ENCODE measurements at places on chromosomes 3 and 15. TPM values are rescaled to one million over a fixed set of nuclear protein-coding genes. Genes with fewer than 3 reads are reported as not detected.

STRC gene
- total RNA-seq = 0.20 TPM

ZNF860 gene
- 2.5 TPM for total RNA-seq

PTPRG gene
- 108 TPM for total RNA-seq

LMAN1L gene
- not detected for total RNA-seq

SEMA6D gene
- total RNA-seq = 48.7 TPM

C3orf70 gene
- 5.0 TPM for total RNA-seq

PSTPIP1 gene
- 0.29 TPM for total RNA-seq

HTR3E gene
- total RNA-seq = not detected

CAND2 gene
- total RNA-seq = 7.8 TPM

- peaks cover 51% of the 10 kb centered on the region for H3K27me3 ChIP-seq
- no peak overlapping the region for H3K4me3 ChIP-seq
- no peaks in the 10 kb centered on the region for H3K4me1 ChIP-seq
- H3K27ac ChIP-seq = no peak overlapping the region
These were observed 281.7 kb downstream of the ROBO2 start for GRCh38 chr3:77321646-77322045.

DNA sequence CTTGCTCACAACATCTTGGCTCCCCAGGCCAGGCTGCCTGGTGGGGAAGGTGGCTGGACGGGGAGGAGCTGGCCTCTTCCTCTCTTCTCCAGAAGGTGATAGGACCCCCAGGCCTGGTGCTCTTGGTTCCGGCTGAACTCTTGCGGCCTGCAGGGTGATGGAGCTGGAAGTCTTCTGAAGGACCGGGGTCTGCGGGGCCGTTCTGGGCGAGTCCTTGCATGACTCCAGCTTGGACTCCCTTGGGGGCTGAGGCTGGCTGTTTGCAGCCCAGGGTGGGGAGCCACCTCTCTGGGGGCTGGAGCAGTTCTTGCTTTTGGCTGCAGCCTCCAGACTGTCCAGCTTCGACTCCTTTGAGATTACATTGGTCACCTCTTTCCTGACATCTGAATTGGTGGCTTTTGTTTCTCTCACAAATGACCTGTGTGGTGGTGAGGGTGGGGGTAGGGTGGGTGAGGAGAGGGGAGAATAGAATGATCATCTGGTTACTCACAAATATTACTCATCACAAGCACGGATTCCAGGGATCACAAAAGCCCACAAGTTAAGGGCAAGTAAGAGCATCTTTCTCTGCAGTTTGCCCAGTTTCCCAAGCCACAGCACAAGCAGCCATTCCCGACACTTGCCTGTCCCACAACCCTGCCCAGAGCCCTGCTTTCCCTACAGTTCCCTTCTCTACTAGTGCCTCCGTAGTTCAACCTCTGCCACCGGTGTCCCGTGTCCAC is 149.1 kb upstream of the HACD2 start:
- no peaks in the 10 kb centered on the region for H3K36me3 ChIP-seq
- H3K27me3 ChIP-seq = no peaks in the 10 kb centered on the region

GRCh38 chr3:162780313-162780712 is 1283.7 kb downstream of the OTOL1 start:
- no peaks in the 10 kb centered on the region for H3K4me1 ChIP-seq
- no peak for DNase-seq
- H3K27me3 ChIP-seq = no peaks in the 10 kb centered on the region

DNA sequence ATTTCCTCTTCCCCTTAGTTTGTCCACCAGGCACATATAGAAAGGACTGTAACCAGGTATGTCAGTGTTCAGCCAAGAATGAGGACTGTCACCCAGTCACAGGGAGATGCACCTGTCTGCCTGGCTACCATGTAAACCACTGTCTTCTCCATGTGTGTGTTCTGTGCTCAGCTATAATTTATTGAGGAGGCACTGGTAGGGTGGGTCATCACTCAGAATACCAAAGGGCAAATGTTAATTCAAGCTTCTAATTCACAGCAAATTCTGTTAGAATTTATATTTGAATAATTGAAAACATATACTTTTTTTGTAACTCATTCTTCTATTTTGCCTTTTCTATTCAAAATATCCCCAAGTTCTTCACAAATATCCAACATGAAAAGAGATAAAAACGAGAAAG is 780.4 kb downstream of the MECOM start:
- H3K27me3 ChIP-seq = no peaks in the 10 kb centered on the region
- H3K36me3 ChIP-seq = no peaks in the 10 kb centered on the region
- H3K27ac ChIP-seq = no peak overlapping the region

GRCh38 chr3:138457863-138458735 is 23.7 kb downstream of the ESYT3 start:
- DNase-seq = peak; percentile 45
- H3K4me3 ChIP-seq = no peak overlapping the region
- no peaks in the 10 kb centered on the region for H3K36me3 ChIP-seq

DNA sequence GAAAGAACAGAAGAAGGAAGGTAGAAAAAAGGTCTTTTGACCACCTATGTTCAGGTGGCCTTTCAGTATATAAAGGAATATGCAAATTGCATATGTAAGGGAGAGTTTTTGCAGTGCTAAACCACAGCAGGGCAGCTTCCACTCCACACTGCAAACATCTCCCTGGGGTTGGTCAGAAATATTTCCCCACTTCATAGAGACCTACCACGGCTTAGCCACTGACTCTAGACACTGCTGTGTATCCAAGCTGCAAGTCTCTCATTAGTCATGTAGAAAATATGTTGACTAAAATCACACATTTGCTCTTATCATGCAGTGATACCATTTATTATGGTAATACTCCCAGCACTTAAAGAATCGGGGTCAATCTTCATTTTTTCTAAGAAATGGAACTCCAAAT is 214.9 kb upstream of the NR2F2 start:
- H3K27ac ChIP-seq = no peak overlapping the region
- DNase-seq = no peak
- peaks cover 3% of the 10 kb centered on the region for H3K27me3 ChIP-seq
- H3K36me3 ChIP-seq = no peaks in the 10 kb centered on the region

DNA sequence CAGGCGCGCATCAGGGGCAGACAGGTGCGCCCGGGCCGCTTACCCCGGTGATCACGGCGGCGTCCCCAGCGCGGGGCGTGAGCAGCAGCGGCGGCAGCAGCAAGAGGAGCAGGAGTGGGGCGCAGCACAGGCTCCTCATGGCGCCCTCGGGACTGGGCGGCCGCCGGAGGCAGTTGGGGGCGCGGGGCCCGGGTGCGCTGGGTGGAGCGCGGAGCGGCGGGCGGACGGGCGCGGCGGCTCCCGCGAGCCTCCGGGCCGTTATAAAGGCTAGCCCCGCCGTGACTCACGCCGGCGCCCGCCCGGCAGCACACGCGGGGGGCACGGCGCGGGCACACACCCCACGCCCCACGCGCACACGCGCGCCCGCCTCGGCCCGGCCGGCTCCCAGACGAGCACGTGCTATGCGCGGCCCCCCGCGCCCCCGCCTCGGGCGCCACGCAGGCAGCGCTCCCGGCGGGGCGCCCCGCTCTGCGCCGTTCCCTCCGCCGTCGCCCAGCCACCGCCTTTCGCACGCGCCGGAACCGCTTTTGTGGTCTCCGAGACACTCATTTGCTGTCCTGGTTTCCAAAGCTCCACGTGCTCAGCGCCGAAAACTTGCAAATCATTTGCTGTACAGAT is at the start of gene PROK2:
Gene PROK2, minus strand, starts transcription at position 235 of the 618 bp plus-strand sequence. Its CDS starts 96 bp downstream, at position 139.
- H3K36me3 ChIP-seq = no peaks in the 10 kb centered on the region
- H3K27me3 ChIP-seq = peaks cover 72% of the 10 kb centered on the region
- H3K4me1 ChIP-seq = peaks cover 3% of the 10 kb centered on the region

GRCh38 chr15:36815786-36816185 is 236.4 kb downstream of the CDIN1 start:
- H3K27ac ChIP-seq = no peak overlapping the region
- no peak for DNase-seq
- H3K4me3 ChIP-seq = no peak overlapping the region
- no peaks in the 10 kb centered on the region for H3K27me3 ChIP-seq
- peaks cover 3% of the 10 kb centered on the region for H3K4me1 ChIP-seq

- no peak for DNase-seq
- H3K4me3 ChIP-seq = no peak overlapping the region
- H3K36me3 ChIP-seq = no peaks in the 10 kb centered on the region
- no peaks in the 10 kb centered on the region for H3K27me3 ChIP-seq
- H3K27ac ChIP-seq = no peak overlapping the region
- no peaks in the 10 kb centered on the region for H3K4me1 ChIP-seq
These were observed 514.5 kb upstream of the DPPA4 start for GRCh38 chr3:109851854-109852253.

GRCh38 chr3:28337230-28337629 is 11.3 kb upstream of the ZCWPW2 start:
- no peak for DNase-seq
- no peak overlapping the region for H3K4me3 ChIP-seq
- H3K4me1 ChIP-seq = no peaks in the 10 kb centered on the region
- no peak overlapping the region for H3K27ac ChIP-seq

- H3K36me3 ChIP-seq = no peaks in the 10 kb centered on the region
- DNase-seq = no peak
- H3K27me3 ChIP-seq = no peaks in the 10 kb centered on the region
- H3K4me1 ChIP-seq = no peaks in the 10 kb centered on the region
- H3K4me3 ChIP-seq = no peak overlapping the region
- peak overlapping the region; percentile 58 for H3K27ac ChIP-seq
These were observed 114.4 kb downstream of the DNAJB8 start for GRCh38 chr3:128352326-128352725.

GRCh38 chr15:91965501-91966193 is 112.1 kb downstream of the SLCO3A1 start:
- DNase-seq = no peak
- no peaks in the 10 kb centered on the region for H3K4me1 ChIP-seq
- no peaks in the 10 kb centered on the region for H3K36me3 ChIP-seq
- no peak overlapping the region for H3K27ac ChIP-seq
- no peaks in the 10 kb centered on the region for H3K27me3 ChIP-seq

DNA sequence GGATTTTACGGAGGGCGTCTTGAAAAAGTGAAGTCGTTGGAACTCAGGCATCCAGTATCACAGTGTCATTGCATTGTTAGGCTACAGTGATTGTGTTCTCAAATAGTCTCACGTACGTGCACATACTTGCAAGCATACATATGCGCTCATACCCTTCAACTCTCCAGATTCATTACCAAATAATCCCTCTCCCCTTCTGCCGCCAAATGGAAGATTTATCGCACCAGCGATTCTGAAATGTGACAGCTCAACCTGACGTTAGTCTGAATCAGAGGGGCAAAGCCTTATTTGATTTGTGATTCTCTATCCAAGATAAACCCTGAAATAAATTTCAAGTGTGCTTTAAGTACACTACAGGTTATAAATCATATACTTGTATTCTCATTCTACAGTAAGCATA is 119.4 kb downstream of the GADL1 start:
- no peaks in the 10 kb centered on the region for H3K4me1 ChIP-seq
- H3K27me3 ChIP-seq = no peaks in the 10 kb centered on the region
- H3K36me3 ChIP-seq = no peaks in the 10 kb centered on the region
- DNase-seq = no peak
- no peak overlapping the region for H3K27ac ChIP-seq

GRCh38 chr3:27585429-27585828 is 101.2 kb upstream of the SLC4A7 start:
- H3K4me3 ChIP-seq = no peak overlapping the region
- H3K27me3 ChIP-seq = no peaks in the 10 kb centered on the region
- peaks cover 11% of the 10 kb centered on the region for H3K4me1 ChIP-seq
- no peak overlapping the region for H3K27ac ChIP-seq
- DNase-seq = no peak

- H3K27me3 ChIP-seq = no peaks in the 10 kb centered on the region
- no peaks in the 10 kb centered on the region for H3K36me3 ChIP-seq
- no peak for DNase-seq
- H3K27ac ChIP-seq = no peak overlapping the region
These were observed 143.4 kb downstream of the PDCD6IP start for GRCh38 chr3:33941804-33942203.

- no peak overlapping the region for H3K27ac ChIP-seq
- no peaks in the 10 kb centered on the region for H3K27me3 ChIP-seq
- no peaks in the 10 kb centered on the region for H3K36me3 ChIP-seq
- no peak for DNase-seq
- H3K4me1 ChIP-seq = no peaks in the 10 kb centered on the region
- H3K4me3 ChIP-seq = no peak overlapping the region
These were observed 131.7 kb downstream of the ATP10A start for GRCh38 chr15:25731411-25731810.

- no peaks in the 10 kb centered on the region for H3K36me3 ChIP-seq
- H3K4me3 ChIP-seq = no peak overlapping the region
- peaks cover 4% of the 10 kb centered on the region for H3K27me3 ChIP-seq
- H3K27ac ChIP-seq = no peak overlapping the region
These were observed 86.7 kb upstream of the EPHB3 start for GRCh38 chr3:184474897-184475296.

DNA sequence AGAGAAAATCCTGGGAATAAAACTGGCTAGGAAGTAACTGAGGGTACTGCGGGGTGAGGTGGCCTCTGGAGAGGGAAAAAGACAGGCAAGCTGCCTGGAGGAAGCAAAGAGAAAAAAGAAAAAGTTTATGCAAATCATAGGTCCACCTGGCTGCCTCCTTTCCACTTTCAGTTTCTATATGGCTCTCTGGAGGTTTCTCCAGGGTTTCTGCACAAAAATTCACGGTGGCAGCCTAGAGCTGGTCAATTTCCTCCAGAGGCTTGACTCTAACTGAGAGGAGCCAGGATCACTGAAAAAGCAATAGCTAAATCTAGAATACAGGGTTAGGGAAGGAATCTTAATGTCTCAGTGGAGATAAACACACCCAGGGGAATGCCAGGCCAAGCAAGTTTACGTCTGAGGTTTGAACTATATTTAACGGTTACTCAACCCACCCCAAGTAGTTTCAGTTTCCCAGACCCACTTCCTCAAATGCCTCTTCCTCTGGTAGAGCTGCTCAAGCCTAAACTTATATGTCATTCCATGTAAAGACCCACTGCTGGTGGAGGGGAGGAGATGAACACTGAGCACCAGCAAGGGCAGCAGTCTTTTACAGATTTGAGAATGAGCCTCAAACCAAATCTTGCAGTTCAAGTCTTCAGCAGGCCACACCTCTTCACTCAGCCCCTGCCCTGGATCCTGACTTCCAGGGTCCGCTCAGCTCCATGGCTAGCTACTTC is 5.7 kb downstream of the LYSMD2 start:
- H3K27me3 ChIP-seq = peaks cover 17% of the 10 kb centered on the region
- peaks cover under 1% of the 10 kb centered on the region for H3K4me1 ChIP-seq
- H3K27ac ChIP-seq = no peak overlapping the region
- no peak for DNase-seq
- no peak overlapping the region for H3K4me3 ChIP-seq

Measured in endodermal cell (in vitro differentiated cells).